ENCODE measurements at places on chromosomes 3 and 15.

DNA sequence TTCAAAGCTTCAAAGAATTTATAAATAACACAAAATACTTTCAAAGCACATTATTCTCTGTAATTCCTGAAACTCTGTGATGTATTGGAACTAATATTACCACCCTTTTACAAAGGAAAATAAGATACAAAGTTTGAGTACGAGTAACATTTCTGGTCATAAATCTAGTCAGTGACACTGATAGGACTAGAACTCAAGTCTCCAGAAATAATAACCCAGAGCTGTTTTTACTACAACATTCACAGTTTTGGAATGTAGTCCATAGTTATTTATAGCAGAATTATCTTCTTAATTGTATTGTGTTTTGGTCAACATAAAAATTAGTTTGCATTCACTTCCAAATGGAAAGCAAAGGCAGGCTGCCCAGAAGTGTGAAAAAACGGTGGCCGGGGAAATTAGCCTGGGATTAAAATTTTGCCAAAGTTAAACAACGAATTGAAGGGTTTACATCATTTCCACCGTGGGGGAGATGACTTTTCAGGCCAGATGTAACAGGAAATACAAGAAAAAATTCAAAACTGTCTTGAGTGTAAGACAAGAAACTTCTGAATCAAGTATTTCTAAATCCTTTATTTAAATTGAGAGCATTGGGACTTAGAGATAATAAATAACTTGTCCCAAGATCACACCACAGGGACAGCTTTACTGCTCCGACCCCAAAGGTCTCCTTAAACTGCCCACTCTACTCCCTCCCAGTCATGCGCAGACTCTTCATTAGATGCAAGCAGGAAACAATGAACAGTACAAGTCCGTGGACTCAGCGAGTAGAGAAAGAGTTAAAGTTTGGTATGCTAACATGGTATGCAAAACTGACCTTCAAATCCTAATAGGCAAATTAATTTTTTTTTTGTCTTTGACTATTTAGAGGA, 74.3 kb upstream of the VGLL4 start:
- no peak for DNase-seq

- DNase-seq = no peak
Observed at GRCh38 chr3:108897883-108898282, 55.8 kb downstream of the GUCA1C start.

- no peak for DNase-seq
Observed at GRCh38 chr15:73601451-73602445, 31.4 kb downstream of the NPTN start.

DNA sequence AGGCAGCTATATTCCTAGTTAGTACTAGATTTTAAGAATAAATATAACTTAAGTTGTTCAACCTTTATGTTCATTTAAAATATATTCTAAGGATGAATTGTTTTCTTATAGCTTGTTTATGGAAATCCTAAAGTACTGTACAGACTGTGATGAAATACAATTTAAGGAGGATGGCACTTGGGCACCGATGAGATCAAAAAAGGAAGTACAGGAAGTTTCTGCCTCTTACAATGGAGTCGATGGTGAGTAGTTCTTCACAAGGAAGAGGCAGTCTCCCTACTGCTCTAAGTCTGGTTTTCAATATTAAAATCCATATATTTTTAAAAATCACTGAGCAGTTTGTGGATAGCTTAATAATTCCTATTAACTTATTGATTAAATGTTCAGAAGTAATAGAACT, 29.6 kb downstream of the CALML4 start:
- DNase-seq = no peak

GRCh38 chr3:24388611-24389010, 106.0 kb downstream of the THRB start:
- DNase-seq = no peak

DNA sequence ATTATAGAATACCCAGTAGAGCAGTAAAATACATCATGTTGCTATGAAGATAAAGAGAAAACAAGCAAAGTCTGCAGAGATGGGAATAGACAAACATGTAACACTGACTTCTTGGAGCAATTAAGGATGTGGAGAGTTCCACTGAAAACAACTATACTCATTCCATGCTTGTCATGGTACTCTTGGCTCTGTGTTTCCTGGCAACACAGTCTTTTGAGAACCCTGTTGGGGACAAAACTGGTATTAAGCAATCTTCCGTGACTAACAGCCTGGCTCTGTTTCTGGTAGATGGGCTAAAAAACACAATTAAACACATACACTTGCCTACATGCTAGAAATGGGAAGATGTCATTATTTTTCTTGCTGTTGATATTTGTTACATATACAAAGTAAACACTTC, 1212.3 kb upstream of the GBE1 start:
- no peak for DNase-seq

DNA sequence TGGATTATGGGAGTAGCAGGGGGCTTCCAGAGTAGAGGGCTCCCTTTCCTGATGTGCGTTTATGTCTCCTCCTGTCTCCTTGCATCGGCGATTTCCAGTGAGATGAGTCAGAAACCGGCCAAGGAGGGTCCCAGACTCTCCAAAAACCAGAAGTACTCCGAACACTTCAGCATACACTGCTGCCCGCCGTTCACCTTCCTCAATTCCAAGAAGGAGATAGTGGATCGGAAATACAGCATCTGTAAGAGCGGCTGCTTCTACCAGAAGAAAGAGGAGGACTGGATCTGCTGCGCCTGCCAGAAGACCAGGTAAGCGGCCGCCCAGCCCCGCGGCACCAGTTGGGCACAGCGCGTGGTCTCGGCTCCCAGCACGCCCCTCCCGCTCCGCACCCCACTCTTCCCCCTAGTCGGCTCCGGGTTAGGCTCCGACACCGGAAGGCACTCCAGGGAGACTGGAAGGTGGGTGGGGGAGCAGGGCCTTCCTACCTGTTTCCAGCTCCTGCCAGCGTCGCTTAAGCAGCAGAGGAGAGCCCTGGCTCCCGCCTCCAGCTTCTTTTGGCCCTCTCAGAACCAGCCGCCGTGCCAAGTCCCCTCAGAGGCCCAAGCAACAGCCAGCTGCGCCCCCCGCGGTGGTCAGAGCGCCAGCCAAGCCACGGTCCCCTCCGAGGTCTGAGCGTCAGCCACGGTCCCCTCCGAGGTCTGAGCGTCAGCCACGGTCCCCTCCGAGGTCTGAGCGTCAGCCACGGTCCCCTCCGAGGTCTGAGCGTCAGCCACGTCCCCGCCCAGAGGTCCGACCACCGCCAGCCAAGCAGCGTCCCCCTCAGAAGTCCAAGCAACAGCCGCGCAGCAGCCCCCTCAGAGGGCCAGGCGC, 34.7 kb downstream of the MOBP start:
- DNase-seq = no peak

DNA sequence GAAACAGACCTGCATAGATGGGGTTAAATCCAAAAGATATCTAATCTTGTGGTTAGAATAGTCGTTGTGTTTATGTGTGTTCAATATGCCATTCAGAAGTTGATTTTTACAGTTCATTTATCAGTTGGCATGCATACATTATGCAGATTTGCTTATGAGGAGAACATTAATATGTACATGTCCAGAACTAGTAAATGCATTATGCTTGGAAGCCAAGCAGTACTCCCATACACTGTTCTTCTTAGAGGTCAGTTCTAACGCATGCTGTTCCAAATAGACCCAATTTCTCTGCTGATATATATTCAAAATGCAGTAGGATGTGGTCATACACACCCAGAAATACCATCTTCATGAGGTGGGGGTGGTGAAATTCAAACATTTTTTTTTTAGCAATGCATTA, 956 bp downstream of the FGF12 start:
- no peak for DNase-seq

DNA sequence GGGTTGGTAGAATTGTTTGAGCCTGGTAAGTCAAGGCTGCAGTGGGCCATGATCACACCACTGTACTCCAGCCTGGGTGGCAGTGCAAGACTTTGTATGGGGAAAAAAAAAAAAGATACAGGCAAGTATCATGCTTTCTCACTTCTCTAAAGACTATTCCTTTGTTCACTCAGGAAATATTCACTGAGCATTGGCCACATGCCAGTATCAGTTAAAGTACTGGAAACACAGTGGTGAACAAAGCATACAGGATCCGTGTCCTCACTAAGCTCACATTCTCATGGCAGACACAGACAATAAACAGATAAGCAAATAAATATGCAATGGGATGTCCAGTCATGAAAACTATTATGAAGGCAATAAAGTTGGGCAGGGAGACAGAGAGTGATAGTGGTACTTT, 5.1 kb upstream of the MTHFS start:
- DNase-seq = no peak

DNA sequence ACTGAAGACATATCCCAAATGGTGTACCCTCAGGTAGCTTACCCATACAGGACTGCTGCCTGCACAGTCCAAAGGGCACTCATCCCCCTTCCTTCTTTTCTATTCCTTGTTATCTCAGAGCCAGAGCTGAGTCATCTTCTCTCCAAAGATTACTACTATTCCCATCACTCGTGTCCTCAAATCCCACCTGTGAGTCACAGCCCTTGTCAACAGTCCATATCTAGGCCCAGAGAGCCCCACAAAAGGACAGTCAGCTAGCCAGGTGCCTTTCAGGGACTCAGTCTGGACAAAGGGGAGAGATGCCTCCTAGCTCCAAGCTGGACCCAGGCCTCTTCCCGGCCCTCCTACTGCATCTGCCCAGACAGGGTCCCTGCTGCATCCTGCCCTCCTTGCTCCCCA, 11.0 kb downstream of the PARP16 start:
- no peak for DNase-seq

DNA sequence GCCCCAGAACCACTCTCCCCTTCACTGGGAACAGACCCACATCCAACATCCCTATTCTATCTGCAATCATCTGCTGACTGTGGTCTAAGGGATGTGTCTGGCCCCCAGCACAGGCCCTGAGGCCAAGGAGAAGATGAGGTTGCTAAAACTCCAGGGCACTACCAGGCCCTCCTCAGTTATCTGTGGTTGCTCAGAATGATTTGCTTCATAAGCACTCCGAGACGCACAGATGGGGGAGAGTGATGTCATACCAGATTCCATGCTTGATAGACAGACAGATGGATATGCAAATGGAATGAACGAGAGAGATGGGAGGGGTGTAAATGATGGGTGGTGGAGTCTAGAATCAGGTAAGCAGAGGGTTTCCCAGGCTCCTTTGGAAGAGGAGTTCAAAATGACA, 57.8 kb downstream of the CEMIP start:
- DNase-seq = no peak

GRCh38 chr3:171175741-171176234, 149.3 kb upstream of the SLC2A2 start:
- no peak for DNase-seq

GRCh38 chr3:9316881-9317361, 45.9 kb upstream of the THUMPD3 start:
- DNase-seq = no peak

DNA sequence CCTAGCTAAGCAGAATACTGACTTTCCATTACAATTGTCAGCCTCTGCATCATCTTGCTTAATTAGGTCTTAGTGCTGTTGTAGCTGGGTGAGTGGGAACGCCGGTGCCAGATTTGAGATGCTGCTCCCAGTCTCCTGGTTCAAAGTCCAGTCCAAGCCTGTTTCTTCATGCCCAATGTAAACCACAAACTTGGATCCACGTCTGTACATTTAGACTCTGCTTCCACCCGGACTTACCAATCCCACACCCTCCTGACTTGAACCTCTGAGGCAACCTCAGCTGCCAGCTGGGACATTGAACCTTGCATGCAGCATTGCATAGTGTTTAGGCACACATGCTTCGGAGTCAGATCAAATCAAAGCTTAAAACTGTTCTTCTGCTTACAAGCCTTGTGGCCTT, 43.0 kb downstream of the BCL2L10 start:
- no peak for DNase-seq

GRCh38 chr3:25064681-25065080, 363.4 kb upstream of the RARB start:
- no peak for DNase-seq

- DNase-seq = no peak
Observed at GRCh38 chr3:170520996-170521395, 64.9 kb downstream of the SLC7A14 start.

DNA sequence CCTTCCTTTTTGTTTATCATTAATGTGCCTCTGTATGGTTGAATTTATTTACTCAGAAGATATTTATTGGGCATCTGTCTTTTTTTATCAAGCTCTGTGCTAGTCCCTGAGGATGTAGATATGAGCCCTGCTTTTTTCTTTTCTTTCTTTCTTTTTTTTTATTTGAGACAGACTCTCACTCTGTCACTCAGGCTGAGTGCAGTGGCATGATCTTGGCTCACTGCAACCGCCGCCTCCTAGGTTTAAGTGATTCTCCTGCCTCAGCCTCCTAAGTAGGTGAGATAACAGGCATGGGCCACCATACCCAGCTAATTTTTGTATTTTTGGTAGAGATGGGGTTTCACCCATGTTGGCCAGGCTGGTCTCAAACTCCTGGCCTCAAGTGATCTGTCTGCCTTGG, 58.5 kb downstream of the MBNL1 start:
- no peak for DNase-seq

GRCh38 chr3:194100856-194101390, 35.0 kb upstream of the HES1 start:
- DNase-seq = no peak

- peak; percentile 9 for DNase-seq
Observed at GRCh38 chr3:4394048-4394447, 73.0 kb downstream of the SUMF1 start.

GRCh38 chr3:173660645-173661299, 263.2 kb downstream of the NLGN1 start:
- DNase-seq = no peak

DNA sequence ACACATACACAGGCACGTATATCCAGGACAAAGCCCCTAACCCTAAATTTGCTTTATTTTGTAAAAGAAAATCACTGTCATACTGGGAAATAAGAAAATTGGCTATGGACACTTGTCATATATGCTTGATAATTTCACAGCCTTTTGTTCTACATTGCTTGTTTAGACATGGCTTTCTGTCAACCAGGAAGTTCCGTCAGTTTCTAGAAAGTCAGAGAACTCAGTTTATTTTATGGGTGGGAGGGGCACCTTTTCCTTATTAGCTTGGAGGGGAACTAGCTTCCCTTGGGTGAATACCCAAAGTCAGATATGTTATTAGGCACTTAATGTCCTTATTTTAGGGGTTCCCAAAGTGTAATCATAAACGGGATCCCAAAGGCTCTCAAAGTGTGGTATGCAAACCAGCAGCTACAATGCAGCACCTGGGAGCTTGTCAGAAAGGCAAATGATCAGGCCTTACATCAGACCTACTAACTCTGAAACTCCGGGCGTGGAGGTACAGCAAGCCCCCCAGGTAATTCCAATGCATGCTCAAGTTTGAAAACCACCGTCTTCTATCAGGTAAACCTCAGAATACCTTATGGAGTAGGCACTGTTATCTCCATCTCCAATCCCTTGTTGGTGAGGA, 50.1 kb downstream of the CADPS start:
- no peak for DNase-seq

DNA sequence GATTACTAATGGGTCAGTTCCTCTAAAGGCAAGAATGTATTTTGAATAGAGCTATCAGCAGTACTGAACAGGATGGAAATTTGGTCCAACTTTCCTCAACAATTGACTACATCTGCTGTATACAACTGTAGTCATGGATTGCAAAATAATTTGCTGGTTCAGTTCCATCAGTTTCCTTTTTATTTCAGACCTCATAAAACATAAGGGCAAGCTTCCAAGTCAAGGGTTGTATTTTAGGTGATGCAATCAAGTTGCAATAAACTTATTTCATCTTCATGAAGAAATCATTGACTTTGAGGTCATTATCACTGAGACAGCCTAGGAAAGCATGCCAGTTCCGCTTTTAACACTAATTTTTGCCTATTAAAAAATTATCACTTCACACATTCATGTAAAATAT, 90.4 kb upstream of the TSEN2 start:
- DNase-seq = no peak

Data from T-cell (primary cell).